ENCODE measurements at places on chromosomes 2 and 18.

GRCh38 chr2:120957905-120958304, 222.2 kb downstream of the GLI2 start:
- no peak for DNase-seq

DNA sequence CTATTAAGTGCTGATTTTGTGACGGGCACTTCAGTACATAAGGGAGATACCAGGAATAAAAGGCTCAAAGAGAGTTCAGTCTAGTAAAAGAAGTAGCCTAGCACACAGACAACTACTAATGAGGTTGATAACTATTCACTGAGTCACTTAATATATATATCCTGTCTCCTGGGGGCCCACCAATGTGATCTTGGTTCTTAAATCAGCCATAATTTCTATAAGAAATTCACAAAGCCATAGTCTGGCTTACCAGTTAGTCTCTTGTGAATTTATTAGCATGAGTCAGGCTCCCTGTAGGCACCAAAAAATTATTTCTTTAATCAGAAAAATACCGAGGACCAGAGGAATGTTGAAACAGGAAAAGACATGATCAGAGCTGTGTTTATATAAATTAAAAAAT, 10.4 kb downstream of the KCNE4 start:
- DNase-seq = no peak

DNA sequence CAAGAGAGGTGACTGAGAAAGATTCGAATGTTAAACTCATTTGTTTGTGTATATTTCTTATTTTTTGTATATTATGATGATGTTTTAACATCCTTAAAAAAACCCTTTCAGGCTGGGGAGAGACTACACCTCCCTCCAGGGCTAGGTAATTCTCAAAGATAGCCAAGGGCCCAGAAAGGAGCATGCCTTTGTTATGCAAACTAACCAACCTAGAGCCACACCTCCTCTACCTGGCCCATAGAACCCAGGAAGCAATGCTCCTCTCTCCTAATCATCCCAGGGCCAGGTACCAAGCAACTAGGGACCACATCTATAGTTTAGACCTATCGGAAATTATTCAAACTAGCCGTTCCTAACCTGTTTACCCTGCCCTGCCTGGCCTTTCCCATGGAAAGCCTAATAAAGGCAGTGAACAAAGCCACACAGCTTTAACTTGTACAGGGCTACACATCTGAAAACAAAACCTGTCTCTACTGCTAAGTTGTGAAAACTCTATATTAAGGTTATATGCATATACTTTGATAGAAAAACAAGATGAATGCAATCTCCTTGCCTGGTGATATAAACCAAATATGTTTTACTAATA, 79.7 kb downstream of the COLEC12 start:
- DNase-seq = no peak

DNA sequence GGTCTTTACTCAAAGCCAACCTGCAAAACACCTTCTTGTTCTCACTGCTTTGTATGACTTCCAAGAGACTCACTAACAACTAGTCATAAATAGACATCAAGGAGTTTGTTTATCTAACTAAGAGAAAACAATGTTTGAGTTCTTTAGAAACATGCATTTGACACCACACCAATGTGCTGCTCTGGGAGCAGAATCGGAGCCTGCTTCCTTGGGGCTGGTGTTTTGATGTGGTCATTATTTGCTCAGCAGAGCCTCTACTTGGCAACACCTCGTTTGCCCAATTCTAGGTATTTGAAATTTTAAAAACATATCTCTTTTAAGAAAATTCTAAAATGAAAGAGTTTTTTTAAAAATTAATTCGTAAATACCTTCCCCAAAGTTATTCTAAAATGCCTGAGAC, 167.5 kb downstream of the BCL2 start:
- DNase-seq = no peak

- DNase-seq = no peak
Measured at GRCh38 chr18:60413944-60414547, 41.5 kb upstream of the MC4R start.

DNA sequence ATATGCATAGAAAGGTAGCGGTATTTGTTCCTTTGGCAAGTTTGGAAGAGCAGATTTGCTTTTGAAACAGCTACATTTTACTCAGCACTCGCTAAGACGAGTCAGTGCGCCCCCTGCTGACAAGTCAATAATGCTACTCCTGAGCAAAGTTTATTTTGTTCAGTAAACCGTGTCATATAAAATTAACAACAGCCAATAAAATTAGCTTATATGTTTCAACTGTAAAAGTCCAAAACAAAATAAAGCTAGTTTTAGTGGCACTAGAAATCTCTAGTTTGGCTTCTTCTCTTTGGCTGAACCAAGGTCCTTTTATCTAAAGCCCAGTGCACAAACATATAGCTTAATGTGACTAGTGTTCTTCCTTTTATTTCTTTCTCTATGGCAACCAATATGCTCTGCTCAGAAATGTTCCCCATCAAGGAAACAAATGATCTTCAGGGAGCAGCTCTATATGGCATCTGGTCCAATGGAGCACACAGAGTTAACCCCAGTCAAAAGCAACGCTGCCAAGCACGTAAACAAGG, 4.2 kb upstream of the POU3F3 start:
- no peak for DNase-seq

DNA sequence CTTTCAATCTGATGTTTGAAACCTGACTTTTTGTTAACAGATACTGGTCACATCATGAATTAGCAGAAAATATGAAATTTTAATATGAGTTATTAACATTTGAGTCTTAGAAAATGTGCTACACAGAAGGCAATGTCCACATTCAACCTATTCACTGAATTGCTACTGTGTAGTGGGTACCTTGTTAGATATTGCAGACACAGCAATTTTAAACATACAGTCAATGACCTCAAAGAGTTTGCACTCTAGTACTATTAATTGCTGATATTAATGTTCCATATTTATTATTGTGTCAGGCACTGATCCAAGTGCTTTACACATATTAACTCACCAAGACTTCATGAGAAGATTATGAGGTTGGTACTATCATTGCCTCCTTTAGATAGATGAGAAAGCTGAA, 385.4 kb upstream of the PKDCC start:
- no peak for DNase-seq

DNA sequence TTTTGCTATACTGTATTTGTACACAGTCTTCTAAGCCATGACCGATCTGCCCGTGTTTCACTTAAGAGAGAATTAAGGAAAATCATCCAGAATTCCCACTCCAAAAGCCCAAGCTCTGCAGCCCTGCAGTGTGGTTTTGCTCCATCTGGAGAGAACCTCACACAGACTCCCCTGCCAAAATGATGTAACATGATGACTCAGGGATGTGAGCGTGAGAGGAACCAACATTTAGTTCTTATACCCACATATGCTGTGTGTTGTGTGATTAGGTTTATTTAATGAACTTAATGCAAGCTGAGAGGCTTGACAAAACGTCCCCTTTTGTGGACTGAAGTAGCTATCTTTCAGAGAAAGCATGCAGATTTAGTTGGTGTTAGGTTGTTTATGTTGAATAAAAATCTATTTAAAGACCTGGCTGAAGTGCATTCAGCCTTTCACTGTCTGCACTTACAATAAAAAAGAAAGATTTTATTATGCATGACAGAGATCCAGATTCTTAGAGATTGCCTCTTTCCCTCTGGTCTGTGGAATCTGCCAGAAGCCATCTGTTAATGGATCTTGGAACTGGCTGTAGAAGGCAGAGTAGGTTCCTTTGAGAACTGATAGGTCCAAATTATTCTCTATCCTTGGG, 6.3 kb downstream of the RAB12 start:
- no peak for DNase-seq

DNA sequence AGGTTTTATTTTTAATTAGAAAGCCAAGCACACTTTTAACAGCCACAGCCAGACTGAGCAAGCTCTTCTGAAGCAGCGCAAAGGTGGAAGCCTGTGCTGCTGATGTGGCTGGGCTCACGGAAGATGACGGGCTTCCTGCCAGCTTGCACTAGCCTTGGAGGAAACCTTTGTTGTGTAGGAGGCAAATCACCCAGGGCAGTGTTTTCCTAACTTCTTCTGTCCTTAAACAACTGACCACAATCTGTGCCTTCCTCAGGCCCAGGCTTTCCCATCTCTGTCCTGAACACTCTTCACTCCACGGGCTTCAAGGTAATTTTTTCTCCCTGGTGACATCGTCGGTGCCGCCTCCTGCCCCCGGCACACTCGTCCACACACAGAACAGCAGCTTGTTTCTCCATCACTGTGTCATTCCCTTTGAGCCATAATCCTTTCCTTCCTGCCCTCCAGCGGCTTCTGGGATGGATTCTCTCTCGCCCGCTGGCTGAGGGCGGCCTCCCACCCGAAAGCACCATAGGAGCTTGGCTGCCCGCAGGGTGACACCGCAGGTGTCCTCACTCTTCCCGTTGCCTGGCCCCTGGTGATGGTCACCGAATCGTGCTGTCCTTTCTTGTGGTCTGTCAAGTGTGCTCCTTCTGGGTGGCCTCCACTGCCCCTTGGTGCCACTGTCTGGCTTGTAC, 31.1 kb upstream of the INHBB start:
- DNase-seq = no peak

DNA sequence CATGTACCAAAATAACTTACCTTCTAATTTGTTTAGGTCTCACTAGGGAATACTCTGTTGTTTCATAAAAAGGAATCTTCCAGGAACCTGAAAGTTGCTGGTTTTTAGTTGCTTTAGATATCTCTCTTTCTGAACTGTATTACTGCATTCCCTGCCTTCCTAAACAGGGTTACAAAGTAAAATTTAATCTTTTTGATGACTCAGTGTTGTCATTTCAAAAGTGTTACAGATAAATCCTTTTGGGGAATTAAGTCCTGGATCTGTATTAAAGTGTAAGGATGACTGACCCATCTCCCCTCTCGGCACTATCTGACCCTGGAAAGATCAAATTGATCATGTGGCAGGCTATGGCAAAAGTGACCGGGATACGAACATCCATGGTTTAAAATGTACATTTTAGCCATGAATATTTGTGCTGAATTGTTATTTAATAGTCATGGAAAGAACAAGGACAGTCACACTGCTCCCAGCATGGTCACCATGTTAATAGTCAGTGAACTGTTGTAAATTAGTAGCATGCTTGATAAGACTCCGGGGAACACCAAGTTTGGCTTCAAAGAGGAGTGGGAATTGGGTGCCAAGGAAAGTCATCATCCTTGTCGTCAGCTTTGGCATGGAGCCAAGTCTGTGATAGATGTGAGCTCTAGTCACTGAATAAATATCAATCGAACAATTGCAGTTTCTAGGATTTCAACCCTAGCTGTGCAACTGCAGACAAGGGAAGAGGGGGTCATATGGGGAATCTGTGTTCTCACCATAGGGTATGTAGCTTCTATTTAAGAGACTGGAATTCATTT, 4.2 kb downstream of the PLEKHA3 start:
- DNase-seq = no peak

- no peak for DNase-seq
Measured at GRCh38 chr18:6054256-6054842, 159.0 kb upstream of the TMEM200C start.

- DNase-seq = no peak
Measured at GRCh38 chr2:105718846-105719481, 25.7 kb upstream of the NCK2 start.

DNA sequence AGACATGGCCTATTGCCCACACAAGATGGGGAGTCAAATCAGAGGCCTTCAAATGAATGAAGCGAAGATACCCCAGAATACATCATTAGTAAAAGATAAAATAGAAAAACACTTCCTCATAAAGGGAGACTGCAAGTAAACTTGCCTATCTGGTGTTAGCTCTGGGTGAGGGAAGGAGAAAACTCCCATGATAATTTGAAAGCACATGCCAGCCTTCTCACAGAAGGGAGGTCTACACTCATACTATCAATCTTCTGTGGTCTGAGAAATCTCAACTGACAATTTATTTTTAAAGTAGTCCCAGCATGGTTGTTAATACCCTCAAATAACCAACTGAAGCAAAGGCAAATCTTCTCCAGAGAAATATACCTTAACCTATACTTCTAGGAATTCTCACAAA, 75.4 kb downstream of the EXOC6B start:
- no peak for DNase-seq

DNA sequence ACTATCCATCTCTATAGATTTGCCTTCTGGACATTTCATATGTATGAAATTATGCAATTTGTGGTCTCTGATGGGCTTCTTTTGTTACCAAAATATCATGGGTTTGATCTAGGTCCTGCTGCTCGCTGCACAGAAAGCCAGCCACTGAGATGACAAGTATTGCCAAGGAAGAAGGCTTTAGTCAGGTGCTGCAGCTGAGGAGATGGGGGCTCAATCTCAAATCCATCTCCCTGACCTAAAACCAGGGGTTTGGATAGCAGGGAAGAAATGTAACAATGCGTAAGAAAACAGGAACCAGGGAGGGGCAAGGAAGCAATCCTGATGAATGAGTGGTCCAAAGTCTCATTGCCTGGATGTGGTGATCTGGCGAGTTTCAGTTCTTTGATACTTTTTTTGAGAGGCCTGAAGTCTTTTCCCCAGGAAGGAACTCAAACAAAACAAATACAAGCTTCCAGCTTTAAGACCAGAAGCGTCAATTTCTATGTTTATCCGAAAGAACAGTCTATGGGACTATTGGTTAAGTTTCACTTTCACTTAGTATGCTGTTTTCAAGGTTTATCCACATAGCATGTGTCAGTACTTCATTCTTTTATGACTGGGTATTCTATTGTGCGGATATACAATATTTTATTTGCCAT, 3.4 kb upstream of the CKAP2L start:
- DNase-seq = no peak

- no peak for DNase-seq
Measured at GRCh38 chr2:119518401-119519056, 5.8 kb downstream of the SCTR start.

DNA sequence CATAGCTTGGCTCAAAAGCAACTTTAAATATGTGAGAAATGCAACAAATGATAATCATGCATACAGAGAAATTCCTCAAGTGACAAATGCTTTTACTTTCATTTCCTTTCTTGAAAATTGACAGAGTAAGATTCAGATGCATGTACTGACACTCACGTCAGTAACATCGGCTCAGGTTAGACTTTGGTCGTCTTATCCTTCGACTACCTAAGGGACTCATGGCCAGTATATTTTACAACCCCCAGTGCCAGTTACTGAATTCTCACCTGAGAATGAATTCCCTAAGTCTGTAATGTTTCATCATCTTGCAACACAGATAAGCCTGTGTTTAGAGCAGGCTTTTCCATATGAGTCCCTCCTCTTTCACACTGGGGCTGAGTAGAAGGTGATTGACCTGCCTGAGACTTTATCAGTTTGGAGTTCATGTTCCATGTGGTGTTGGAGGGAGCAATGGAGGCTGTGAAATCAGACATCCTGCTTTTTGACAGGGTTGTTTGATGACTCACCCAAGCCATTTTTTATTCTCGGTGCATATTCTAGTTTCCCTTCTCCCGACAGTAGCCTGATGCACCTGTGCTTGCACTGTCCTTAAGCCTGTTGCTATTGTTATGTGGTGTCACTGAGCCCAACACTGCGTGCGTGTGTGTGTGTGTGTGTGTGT, 30.5 kb upstream of the ATP8B1 start:
- no peak for DNase-seq

- no peak for DNase-seq
Measured at GRCh38 chr18:44859751-44860439, 179.2 kb downstream of the SETBP1 start.

GRCh38 chr2:185608799-185609198, 129.8 kb upstream of the FSIP2 start:
- no peak for DNase-seq
